ENCODE measurements at places on chromosomes 2 and 18.

- DNase-seq = no peak
These were observed 46.0 kb upstream of the CTIF start for GRCh38 chr18:48492880-48493279.

- no peak for DNase-seq
These were observed 45.9 kb downstream of the AGAP1 start for GRCh38 chr2:235539773-235540172.

DNA sequence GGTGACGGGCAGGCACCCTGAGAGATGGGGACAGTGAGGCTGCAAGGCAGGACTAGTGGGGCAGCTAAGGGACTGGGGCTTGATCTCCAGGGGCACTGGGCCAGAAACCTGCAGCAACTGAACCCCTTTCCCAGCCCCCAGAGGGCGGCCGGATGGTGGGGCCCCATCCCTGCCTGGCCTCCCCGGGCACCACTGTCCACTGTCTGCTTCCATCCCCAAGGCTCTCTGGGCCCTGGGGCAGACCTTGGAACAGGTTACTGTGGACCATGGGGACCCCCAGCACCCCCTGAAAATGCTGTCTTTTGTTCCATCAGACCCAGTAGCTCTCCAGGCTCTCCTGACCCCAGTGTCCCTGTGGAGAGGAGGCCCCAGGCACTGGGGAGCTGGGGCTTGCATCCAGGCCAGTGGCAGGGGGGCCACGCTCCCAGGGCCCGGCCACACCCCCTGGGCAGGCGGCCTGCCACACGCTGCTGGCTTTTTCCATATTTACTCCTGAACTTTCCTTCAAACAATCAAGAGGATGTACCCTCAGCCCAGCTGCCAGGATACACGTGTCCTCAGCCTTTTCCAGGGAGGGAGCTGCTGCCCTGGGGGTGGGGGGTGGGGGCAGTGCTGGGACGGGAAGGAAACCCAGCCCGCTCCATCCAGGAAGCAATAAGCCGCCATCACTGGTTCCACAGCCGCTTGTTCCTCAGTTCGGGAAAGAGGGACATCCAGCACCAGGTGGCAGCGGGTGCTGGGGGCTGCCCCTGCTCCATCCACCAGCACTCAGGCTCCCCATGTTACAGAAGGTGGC, 102.3 kb upstream of the ODC1 start:
- DNase-seq = no peak

DNA sequence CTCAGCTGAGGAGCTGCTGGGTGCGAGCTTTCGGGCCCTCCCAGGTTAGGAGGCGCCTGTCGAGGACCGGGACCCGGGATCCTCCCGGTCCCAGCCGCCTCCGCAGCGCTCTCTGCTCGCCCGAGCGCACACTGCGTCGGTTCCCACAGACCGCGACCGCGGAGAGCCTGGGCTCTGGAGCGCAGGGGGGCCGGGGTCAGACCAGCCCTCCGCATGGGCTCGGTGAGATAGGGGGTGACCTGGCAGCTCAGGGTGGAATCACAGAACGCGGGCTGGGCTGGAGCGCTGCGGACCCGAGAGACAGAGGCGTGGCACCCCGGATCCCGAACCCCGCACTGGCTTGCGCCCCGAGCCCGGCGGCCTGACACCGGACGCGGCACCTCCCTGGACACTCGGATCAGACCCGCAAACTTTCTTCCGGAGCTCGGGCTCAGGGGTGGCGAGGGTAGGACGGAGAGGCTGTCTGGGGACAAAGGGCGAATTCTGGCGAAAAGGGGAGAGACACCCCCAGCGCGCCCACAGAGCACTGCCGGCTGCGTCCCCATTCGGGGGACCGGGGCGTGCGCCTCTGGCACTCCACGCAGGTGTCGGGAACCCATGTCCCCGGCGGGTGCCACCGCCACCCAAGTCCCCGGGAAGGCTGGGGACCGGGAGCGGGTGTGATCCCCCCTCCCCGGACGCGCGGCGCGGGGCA, 612 bp downstream of the DIPK1C start:
- DNase-seq = no peak

DNA sequence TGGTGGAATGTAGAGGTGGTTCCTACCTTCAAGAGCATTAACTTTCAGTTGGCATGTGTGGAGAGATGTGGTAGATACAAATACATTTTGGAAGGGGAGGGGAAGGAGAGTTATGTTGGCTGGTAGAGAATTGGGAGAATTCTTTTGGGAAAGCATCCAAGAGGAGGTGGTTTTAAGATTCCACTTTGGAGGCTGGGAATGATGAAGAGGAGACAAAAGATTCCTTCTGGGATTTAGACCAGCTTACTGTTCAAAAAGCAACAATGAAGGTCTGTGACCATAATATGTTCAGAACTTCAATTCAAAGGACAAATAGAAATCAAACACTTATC, 120.8 kb upstream of the FOSL2 start:
- no peak for DNase-seq

- peak; percentile 45 for DNase-seq
These were observed 47.3 kb upstream of the NDUFV2 start for GRCh38 chr18:9055185-9055584.

DNA sequence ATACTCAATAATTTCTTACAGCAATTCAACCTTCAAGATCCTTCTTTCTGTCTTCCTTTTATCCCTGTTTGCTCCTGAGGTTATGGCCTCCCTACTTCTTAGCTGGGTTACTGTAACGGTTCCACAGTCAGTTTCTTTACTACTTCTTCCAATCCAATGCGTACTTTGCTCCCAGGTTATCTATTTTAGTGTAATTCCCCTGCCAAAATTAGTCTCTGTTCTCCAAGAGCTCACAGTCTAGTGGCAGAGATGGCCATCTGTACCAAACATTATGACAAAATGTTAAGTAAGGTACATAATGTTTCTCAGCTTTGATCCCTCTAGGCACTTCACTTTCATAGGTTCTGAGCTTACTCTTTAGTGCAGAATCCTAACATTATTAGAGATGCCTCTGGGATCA, 85.0 kb upstream of the WDSUB1 start:
- no peak for DNase-seq

DNA sequence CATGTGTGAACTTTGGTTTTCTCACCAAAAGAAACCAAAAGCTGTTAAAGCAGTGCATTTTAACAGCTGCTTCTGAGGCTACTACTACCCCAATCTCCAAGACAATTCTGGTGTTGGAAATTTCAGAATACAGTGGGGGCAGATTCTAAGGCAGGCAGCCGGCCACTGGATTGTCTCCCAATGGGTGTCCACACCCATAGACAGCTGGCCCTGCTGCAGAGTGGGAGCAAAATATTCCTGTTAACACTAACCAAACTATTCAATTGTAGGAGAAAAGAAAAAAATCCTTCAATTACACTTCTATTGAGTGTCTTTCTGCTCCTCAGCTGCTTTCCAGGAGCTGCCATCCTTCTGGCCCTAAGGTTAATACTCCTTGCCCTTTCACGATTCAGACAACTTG, 223.7 kb downstream of the ALK start:
- DNase-seq = no peak

- DNase-seq = no peak
These were observed 31.5 kb downstream of the FAP start for GRCh38 chr2:162211732-162212131.

DNA sequence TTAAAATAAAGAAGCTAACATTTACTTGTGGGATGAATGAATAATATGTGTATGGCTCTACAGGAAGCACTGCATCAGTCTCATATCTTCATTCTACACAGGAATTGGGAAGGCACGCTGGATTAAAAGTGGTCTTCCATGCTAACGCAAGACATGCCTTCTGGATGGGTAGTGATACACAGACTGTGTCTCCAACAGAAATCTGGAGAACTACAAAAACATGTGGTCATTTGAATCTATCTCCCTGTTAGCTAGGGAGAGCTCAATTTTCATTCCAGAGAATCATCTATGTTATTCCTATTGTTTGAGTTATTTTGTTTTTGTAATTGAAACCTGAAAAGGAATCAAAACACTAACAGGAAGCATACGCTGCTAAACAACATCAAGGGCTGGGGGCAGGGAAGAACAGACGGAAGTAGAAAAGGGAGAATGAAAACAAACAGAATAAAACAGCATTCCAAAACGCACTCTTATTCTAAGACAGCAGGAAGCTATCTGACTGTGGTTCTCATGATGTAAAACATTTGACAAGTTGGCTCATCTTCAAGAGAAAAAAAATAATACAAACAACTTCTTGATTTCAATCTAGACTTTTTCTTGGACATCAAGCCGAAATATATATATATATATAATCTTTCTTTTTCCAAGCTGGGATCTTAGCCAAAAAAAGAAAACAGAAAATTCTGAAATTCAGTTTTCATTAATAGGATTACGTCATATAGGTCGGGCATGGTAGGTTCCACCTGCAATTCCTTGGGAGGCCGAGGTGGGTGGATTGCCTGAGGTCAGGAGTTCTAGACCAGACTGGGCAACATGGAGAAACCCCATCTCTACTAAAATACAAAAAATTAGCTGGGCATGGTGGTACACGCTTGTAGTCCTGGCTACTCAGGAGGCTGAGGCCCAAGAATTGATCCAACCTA, 31.5 kb upstream of the ASNSD1 start:
- no peak for DNase-seq

DNA sequence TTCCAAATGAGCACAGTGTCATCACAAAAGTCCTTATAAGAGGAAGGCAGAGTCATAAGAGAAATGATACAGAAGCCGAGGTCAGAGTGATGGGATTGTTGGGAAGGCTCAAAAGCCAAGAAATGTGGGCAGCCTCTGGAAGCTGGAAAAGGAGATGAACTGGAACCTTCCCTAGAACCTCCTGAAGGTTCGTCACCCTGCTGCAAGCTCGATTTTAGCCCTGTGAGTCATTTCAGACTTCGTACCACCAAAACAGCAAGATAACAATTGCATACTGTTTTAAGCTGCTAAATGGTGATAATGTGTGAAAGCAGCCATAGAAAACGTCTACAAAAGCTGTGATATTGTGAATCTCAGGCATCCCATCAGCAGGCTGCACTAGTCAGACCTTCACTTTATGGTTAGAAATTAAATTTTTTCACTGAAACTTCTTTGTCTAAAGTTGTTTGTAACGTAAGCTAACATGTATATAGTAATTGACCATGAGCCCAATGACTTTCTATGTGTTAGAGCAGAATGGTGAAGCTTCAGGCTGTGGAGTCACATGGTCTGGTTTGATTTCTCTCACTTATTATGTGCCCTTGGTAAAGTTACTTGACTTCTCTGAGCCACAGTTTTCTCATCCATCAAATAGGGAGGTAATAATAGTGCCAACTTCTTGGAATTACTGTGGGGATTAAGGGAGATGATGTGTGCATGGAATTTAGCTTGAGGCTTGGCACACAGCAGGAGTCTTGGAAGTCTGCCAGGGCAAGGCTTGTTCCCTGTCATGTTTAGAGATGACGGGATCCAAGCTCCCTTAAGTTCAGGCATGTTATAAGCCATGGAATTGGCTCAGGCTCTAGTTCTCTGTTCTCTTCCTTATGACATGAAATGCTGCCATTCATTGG, 132.0 kb upstream of the CCDC195 start:
- no peak for DNase-seq

DNA sequence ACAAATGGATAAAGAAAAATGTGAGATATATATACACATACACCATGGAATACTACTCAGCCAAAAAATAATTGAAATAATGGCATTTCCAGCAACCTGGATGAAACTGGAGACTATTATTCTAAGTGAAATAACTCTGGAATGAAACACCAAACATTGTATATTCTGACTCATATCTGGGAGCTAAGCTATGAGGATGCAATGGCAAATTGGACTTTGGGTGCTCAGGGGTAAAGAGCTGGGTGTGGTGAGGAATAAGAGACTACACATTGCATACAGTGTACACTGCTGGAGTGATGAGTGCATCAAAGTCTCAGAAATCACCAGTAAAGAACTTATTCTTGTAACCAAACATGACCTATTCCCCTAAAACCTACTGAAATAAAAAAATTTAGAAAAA, 636.0 kb upstream of the LRATD1 start:
- DNase-seq = no peak

GRCh38 chr18:59993560-59993959, 93.8 kb downstream of the PMAIP1 start:
- no peak for DNase-seq

DNA sequence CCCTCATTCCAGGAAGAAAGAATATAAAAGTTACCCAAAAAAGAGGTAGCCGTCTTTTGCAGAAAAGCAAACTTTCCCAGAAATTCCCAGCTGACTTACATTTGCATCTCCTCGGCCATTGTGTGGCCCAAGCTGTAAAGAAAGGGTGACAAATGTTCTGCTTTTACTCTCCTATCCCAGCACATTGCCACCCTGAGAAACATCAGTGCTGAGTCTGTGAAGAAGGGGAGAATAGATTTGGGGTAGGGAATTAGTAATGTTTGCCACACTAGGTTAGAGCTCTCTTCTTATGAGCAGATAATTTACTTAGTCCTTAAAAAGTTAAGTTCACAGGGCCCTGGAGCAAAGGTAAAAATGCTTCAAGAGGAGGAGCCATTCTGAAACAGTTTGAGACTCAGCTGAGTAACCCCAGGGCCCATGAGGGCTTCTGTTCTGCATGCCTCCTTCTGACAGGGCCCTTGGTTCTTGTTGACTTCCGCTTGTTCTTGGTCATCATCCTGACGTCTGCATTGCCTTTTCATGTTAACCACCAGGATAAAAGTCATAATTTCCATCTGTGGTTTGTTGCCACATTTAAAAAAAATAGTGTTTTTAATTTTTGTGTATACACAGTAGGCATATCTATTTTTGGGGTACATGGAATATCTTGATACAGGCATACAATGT, 550.7 kb downstream of the RNF144A start:
- no peak for DNase-seq

GRCh38 chr2:134460583-134460998, 206.7 kb downstream of the MGAT5 start:
- DNase-seq = peak; percentile 33

GRCh38 chr2:232053777-232054176, 92.3 kb downstream of the DIS3L2 start:
- DNase-seq = no peak

DNA sequence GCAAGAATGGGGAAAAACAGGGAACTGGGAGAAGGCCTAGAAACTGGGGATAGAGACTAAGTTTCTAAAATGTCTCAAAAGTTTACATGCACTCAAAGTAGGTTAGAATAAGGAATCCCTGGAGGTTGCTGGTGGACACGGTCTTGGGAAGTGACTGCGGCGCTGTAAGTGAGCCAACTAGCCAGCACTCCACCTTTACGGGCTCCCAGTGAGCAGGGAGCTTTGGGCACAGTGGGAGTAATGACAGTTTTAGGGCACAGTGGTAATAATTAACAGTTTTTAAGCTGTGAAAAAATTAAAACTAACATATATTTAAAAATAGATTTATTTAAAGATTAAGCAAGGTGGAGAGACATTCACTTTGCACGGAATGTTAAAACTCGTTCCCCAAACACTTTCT, 20.9 kb upstream of the CD302 start:
- no peak for DNase-seq

GRCh38 chr2:95056461-95057459, 31.3 kb downstream of the MAL start:
- no peak for DNase-seq

- DNase-seq = no peak
These were observed 47.1 kb upstream of the CCBE1 start for GRCh38 chr18:59744271-59744721.

GRCh38 chr2:98458207-98458606, 13.5 kb downstream of the INPP4A start:
- no peak for DNase-seq

GRCh38 chr18:60649842-60650536, 277.4 kb upstream of the MC4R start:
- no peak for DNase-seq
